Myometrial cell (primary cell): ENCODE measurements at places on chromosomes 2 and 18. TPM values are rescaled to one million over a fixed set of nuclear protein-coding genes. Genes with fewer than 3 reads are reported as not detected.

The MBD1 gene
- total RNA-seq: 70.6 and 78.7 TPM in 2 replicates

The MRPL33 gene
- 138 and 140 TPM in 2 replicates for total RNA-seq

The PARD6G gene
- total RNA-seq: 0.71 TPM in 1 of 2 replicates, not detected in the other

The NOSTRIN gene
- 0.18 and 0.29 TPM in 2 replicates for total RNA-seq

The CD207 gene
- not detected in 2 replicates for total RNA-seq

The IKZF2 gene
- 16.8 and 25.9 TPM in 2 replicates for total RNA-seq

The G6PC2 gene
- total RNA-seq: not detected in 2 replicates

The LRATD1 gene
- total RNA-seq: 1.4 and 3.5 TPM in 2 replicates

The PDIA6 gene
- total RNA-seq: 440 and 508 TPM in 2 replicates

The UPP2 gene
- not detected in 2 replicates for total RNA-seq

The NEUROD1 gene
- not detected in 2 replicates for total RNA-seq

The STPG4 gene
- total RNA-seq: 1.2 TPM in 1 of 2 replicates, not detected in the other

The PPP1R1C gene
- total RNA-seq: 0.29 TPM in 1 of 2 replicates, not detected in the other

The TMEM163 gene
- total RNA-seq: not detected in 2 replicates

The POTEI gene
- not detected in 2 replicates for total RNA-seq

The SCYGR4 gene
- not detected in 2 replicates for total RNA-seq

The ST8SIA5 gene
- total RNA-seq: not detected in 2 replicates

The GALNT5 gene
- total RNA-seq: 2.9 and 4.3 TPM in 2 replicates

The SLC35F5 gene
- 65.0 and 87.4 TPM in 2 replicates for total RNA-seq

The PAX8 gene
- 0.18 and 0.86 TPM in 2 replicates for total RNA-seq

The NFATC1 gene
- 3.7 and 6.6 TPM in 2 replicates for total RNA-seq

The ADD2 gene
- not detected in 2 replicates for total RNA-seq

The EDAR gene
- not detected in 2 replicates for total RNA-seq

The TUBA3E gene
- not detected in 2 replicates for total RNA-seq

The AGXT gene
- not detected in 2 replicates for total RNA-seq

The LAMA1 gene
- total RNA-seq: 17.7 and 21.6 TPM in 2 replicates

The IL18RAP gene
- not detected in 2 replicates for total RNA-seq

The GCG gene
- not detected in 2 replicates for total RNA-seq

The GNAL gene
- total RNA-seq: 0.29 TPM in 1 of 2 replicates, not detected in the other

The UGT1A4 gene
- total RNA-seq: not detected in 2 replicates

The PDE11A gene
- total RNA-seq: 0.18 TPM in 1 of 2 replicates, not detected in the other

The GALNT14 gene
- total RNA-seq: 0.18 and 0.29 TPM in 2 replicates

The ABHD3 gene
- total RNA-seq: 3.7 and 11.0 TPM in 2 replicates

The COL4A3 gene
- not detected in 2 replicates for total RNA-seq

The ADAM23 gene
- 2.7 and 4.0 TPM in 2 replicates for total RNA-seq

The MOCOS gene
- 1.2 and 1.7 TPM in 2 replicates for total RNA-seq

The CDK5R2 gene
- 0.71 TPM in 1 of 2 replicates, not detected in the other for total RNA-seq

The POU3F3 gene
- total RNA-seq: not detected in 2 replicates

The UNC50 gene
- total RNA-seq: 51.9 and 59.7 TPM in 2 replicates

The GAREM2 gene
- total RNA-seq: 0.29 and 0.89 TPM in 2 replicates

The XIRP2 gene
- not detected in 2 replicates for total RNA-seq

The KYNU gene
- total RNA-seq: 4.3 and 6.0 TPM in 2 replicates

The UGT1A8 gene
- not detected in 2 replicates for total RNA-seq

The COL6A3 gene
- total RNA-seq: 1,153 and 1,391 TPM in 2 replicates

The ARHGEF4 gene
- total RNA-seq: 1.2 and 4.8 TPM in 2 replicates

The LRRC30 gene
- not detected in 2 replicates for total RNA-seq

The VIL1 gene
- not detected in 2 replicates for total RNA-seq

The CAPN13 gene
- not detected in 2 replicates for total RNA-seq

The HAAO gene
- not detected in 2 replicates for total RNA-seq

The TEKT4 gene
- total RNA-seq: not detected in 2 replicates

The MPP4 gene
- 3.4 and 3.5 TPM in 2 replicates for total RNA-seq
